CD8-positive, alpha-beta T cell (primary cell): ENCODE measurements at places on chromosomes 6 and 20.

- no peak for DNase-seq
These were observed 44.1 kb downstream of the CTNNBL1 start for GRCh38 chr20:37737826-37738420.

DNA sequence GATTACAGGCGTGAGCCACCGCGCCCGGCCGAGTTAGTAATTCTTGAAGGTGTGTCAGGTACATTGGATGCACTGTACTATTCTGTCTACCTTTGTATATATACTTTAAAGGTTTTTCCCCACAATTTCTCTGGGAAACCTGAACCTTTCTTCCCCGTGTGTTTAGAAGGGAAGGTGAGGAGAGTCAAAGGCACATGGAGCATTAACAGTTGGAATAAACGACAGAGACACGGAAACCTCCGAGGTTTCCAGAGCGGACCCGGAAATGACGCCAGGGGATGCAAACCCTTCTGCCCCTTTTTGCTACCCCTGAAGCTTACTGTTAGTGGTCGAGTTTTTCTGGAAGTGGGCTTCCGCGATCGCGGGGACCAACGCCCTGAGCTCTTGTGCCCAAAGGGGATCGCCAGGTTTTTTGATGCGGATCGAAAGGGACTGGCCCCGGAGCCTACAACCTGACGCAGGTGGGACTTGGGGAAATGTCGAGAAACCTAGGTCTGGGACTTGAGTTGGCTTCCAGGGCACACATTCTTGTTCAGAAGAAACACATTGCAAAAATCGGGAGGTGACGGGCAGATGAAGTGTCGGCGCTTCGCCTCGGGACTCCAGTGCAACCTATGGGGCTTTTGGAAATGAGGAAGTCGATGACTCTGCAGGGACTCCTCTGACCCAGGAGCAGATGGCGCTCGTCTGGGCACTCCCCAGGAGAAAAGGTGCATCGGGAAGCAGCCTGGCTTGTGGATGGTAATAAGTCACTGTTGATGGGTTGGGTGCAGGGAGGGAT, 218.2 kb downstream of the OR2B2 start:
- peak; percentile 71 for DNase-seq

DNA sequence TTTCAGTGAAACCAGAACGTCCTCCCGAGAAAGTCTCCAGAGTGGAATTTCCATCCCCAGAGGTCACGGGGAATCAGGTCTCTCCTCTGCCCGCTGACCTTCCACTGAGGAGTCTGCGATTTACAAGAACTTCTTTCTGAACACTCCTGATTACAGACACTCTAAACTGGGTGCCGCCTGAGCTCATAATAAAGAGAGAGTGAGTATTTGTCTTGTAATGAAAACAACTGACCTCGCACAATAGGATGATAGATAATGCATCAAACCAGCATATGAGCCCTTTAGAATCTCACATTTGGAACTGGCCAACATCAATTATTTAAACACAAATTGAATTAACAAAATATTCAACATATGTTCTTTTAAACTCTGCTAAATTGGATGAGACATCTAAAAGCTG, 47.5 kb downstream of the DLL1 start:
- no peak for DNase-seq

- no peak for DNase-seq
These were observed 779.7 kb upstream of the MAN1A1 start for GRCh38 chr6:120129228-120129627.

GRCh38 chr6:6661684-6662083, 73.2 kb downstream of the LY86 start:
- DNase-seq = no peak

- no peak for DNase-seq
These were observed 27.8 kb downstream of the PM20D2 start for GRCh38 chr6:89173634-89174033.

- DNase-seq = no peak
These were observed 71.0 kb downstream of the CDC5L start for GRCh38 chr6:44458551-44458950.

GRCh38 chr6:14775528-14775927, 470.3 kb upstream of the JARID2 start:
- DNase-seq = no peak

- DNase-seq = no peak
These were observed 69.1 kb downstream of the FIG4 start for GRCh38 chr6:109760208-109760607.

DNA sequence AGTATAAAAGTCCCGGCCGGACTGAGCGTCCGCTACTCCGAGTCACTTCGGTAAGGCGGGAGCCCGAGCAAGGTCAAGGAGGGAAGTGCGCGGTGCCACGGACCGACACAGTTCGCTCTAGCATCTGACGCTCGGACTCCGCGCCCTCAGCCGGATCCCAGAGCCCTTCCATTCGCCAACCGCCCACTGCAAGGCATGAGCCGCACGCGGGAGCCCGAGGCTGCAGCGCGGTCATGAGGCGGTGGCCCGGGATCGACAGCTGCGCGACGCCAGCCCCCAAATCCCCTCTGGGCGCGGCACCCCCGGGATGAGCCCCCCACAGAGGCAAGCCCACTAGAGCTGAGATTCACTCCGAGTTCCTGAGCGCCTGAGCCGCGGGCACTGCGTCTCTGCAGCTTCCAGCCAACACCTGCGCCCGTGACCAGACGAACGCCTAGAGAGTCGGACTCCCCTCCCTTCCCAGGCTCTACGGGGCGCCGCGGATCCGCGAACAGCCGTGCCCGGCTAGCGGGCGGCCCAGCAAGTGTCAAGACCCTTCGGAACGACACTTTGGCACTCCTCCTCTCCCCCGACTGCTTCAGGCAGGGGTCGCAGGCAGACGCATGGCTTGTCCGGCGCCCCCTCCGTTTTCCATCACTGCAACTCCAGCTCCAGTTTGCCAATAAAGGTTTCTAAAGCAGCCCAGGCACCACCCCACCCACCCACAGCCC, 725 bp upstream of the ISM1 start:
- peak; percentile 30 for DNase-seq

- no peak for DNase-seq
These were observed 116.2 kb upstream of the MYL9 start for GRCh38 chr20:36425166-36425565.

DNA sequence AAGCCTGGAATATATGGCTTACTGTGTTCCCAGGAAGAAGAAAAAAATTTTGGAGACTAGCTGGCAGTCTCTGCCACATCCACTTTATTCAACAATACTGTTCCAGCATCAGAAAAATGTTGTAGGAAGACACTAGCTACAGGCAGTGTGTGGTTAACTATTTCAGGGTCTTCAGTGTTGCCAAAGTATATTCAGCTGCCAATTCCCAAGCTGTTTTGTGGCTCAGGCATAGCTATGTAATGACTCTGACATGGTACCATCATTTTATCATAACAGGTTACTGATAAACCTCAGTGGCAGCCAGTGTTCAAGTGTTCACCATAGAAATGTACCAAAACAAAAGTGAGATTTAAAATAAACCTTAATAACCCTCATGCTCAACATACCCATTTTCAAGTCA, 503.1 kb downstream of the ADGRB3 start:
- no peak for DNase-seq

DNA sequence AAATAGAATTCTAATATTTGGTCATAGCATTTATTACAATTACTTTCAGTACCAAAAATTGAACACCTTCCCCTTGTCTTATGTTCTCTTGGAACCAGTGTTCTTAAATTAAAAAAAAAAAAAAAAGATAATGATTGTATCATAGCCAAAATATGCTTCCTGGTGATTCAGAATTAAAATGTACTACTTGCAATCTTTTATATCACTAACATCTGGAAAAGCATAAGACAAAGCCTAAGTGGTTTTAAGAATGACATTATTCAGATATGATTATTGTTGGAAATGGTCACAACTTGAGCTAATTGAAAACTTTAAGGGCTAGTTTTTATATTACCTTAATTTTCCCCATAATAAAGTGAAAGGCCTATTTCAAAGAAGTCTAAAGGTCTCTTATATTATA, 493.3 kb upstream of the MARCKS start:
- no peak for DNase-seq

DNA sequence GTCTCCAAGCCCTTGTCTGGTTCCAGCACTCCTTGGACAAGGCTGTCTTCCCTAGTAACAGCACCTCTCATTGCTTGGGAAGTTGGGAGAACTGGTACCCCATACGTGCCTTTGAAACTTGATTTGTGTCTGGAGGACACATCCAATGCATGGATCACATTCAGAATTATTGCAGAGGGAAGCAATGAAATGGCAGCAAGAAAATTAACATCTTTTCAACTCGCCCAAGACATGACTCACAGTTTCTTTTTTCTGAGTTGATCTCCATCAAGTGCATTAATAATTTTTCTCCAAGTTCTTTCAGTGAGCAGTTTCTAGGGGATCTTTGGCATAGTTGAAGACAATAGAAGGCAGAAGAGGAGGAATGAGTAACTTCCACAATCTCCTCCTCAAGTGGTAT, 22.3 kb upstream of the PI3 start:
- DNase-seq = no peak

- no peak for DNase-seq
These were observed 58.8 kb upstream of the APCDD1L start for GRCh38 chr20:58573986-58574385.

DNA sequence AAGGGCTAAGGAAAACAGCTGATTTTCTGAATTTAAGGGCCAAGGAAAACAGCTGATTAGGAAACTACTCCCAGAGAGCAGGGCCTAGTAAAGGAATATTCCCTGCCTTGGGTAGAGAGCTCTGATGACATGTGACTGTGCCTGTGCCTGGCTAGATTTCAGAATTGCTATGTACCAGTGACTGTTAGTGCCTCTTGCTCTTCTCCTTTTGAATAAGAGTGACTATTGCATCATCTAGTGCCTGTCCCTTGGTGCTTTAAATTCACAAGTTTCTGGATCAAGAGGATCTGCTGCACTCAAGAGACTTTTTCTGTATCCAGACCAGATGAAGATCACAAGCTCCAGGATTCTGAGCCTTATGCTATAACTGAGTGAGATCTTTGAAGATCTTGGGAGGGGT, 332.9 kb downstream of the KIF16B start:
- no peak for DNase-seq

GRCh38 chr6:142088858-142089216, 43.9 kb upstream of the GJE1 start:
- DNase-seq = no peak

- DNase-seq = no peak
These were observed 56.6 kb upstream of the SUPT3H start for GRCh38 chr6:45434381-45434700.

DNA sequence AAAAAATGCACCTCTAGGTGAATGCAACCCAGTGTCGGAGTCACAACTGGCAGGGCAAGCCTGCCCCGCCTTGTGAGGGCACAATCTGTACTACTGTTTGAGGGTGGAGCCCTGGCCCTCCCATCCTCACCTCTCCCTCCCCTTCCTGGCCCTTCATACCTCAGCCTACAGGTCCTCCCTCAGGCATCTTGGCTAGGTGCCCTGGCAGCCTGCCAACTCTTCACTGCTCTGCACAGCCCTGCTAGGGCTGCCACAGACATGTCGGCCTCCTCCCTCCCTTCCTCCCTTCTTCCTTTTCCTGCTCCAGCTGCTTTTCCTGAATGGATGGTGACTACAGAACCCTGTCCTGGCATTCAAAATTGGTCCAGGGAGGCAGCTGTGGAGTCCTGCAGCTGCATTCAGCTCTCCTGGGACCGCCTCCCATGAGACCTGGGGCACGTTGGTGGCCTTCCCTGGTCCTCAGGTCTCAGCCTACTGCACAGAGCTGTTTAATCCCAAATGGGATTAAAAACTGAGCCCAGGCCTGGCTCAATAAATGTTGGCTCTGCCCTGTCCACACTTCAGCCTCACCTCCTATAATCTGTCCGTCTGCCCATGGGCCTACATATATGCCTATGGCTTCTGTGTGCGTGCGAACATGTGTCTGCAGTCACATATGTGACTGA, 52.7 kb downstream of the CDH22 start:
- DNase-seq = no peak

DNA sequence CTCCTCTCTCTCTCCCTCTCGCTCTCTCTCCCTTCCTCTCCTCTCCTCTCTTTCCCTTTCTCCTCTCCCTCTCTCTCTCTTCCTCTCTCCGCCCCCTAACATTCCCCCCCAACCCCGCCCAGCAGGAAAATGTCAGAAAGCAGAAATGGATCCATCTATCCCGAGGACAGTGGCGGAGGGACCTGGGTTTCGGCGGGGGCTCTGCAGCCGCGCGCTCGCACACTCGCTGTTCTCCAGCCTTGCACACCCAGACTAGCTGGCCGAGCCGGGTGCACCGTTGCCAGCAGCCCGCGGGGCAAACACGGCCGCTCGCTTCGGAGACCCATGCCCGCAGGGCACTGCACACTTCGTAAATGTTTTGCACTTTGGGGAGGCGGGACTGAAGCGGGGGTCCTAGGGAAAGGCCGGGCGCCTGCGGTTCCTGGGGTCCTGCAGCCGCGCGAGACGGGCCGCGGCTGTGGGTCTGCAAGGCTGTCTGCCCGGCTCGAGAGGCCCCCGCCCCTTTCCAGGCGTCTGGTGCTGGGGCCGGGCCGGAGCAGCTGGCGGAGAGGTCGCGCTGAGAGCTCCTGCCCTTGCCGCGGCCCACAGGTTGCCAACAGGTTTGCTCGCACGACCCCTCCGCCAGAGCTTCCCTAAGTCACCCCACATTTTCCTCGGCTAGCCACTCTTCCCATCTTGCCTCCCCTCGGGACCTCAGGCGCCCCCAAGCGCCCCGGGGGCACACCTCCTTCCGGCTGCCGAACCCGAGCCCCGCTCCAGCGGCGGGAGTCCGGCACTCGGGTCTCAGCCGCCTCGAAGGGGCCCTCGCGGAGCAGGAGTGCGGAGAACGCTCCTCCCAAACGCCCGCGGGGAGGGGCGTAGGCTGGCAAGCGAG, 818 bp upstream of the MDGA1 start:
- DNase-seq = peak; percentile 60

GRCh38 chr6:154548130-154548830, 37.8 kb upstream of the CNKSR3 start:
- no peak for DNase-seq

GRCh38 chr6:116390581-116390980, 19.8 kb downstream of the DSE start:
- DNase-seq = no peak

DNA sequence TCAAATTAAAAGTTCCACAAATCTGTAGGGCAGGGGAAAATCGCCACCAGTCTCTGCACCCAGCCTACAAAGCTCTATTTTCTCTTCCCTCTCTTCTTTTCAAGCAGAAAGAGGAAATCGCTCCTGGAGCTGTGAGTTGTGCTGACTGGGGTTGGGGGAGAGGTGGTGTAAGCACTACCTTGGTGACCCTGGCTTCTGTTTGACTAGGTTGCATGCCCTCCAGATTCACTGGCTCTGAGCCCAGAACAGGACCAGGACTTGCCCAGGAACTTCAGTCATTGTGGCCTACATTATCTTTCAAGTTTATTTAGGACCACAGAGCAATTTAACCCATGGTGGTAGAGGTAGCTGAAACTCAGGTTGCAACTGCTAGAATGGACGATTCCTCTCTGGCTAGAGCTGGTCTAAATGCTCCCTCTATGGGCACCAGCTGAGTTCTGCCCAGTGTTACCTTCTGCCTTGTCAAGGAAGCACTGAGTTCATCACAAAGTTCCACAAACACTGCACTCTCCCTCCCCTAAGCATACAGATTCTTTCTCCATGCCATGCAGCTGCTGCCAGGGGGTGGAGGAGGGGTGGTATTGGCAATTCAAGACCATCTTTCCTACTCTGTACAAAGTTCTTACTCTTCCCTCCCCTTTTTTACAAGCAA, 122.0 kb upstream of the BMP5 start:
- no peak for DNase-seq
